ENCODE measurements at places on chromosomes 1 and 21.

- no peak for DNase-seq
Measured at GRCh38 chr21:41895643-41896493, 16.7 kb upstream of the PRDM15 start.

- DNase-seq, result no peak
Measured at GRCh38 chr1:69191335-69191734, 376.4 kb upstream of the LRRC7 start.

GRCh38 chr1:64842224-64842623, 97.3 kb downstream of the RAVER2 start:
- DNase-seq, result no peak

DNA sequence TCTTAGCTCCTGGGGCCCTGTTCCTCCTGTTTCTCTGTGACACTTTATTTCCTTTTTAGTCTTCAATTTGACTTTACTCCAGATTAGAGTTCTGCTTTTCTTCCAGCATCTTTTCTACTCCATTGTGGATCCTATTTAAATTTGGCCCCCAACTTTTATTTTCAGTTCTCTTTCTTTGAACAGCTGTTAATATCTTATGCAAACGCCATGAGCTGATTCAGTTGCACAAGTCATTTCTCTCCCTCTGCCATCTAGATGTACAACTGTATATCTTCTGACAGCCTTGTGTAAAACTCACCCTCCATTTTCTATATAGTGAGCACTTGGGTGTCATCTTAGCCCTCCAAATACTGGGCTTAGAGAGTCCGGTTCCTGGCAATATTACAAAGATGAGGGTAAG, 42.2 kb downstream of the SPATA17 start:
- no peak for DNase-seq

GRCh38 chr1:54987919-54988705, 7.7 kb downstream of the TMEM61 start:
- DNase-seq, result no peak

Measured in AG09309 (cell line).